Activated CD8-positive, alpha-beta T cell treated with anti-CD3 and anti-CD28 coated beads, Interleukin-2, amount 10 ng/mL, durations not matched to agents 7 days and 5 days (primary cell): ENCODE measurements at places on chromosomes 1 and 21.

- DNase-seq: no peak
Measured at GRCh38 chr1:21003281-21004045, 173.2 kb downstream of the EIF4G3 start.

DNA sequence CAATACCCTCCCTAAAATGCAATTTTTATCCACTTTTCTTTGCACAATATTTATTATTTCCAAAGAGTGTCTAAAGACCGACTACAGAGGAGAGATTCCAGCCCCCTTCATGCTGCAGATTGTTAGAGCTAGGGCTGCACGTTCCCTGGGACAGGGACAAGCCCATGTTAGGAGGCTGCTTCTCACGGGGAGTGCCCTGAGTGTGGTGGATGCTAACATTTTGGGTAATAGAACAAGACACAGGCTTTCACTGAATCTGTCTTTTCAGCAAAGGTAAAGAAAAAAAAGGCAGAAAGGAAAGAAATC is 125.4 kb downstream of the RIPK4 start:
- no peak for DNase-seq

- DNase-seq: no peak
Measured at GRCh38 chr1:96498744-96499340, 222.7 kb upstream of the PTBP2 start.

DNA sequence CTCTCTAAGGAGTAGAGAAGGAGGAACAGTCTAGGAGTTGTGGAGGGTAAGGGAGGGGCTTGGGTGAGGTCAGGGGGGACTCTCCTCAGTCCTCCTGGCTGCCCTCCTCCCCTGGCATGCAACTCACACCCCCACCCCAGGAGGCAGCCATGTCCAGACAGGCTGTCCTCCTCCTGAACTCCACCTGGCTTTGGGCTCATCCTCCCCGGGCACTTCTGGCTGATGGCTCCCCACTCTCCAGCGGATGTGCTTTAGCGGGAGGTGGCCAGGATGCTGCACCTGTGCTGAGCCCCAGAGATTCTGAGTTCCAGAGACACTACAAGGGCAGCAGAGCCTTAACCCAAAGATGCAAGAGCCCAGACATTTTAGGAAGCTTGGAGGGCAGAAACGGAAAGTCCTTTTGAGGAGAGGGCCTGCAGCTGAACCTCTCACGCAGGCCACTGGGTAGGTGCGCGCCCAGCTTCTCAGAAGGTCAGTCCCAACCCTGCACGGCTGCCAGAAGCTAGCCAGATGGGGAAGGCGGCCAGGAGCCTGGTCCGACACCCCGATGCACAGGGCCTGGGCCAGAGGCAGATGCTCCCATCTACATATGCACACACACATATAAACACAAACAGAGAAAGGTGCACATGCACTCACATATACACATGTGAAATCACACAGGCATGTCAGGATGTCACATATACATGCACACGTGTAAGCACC is 83.4 kb downstream of the PDE9A start:
- DNase-seq: no peak

DNA sequence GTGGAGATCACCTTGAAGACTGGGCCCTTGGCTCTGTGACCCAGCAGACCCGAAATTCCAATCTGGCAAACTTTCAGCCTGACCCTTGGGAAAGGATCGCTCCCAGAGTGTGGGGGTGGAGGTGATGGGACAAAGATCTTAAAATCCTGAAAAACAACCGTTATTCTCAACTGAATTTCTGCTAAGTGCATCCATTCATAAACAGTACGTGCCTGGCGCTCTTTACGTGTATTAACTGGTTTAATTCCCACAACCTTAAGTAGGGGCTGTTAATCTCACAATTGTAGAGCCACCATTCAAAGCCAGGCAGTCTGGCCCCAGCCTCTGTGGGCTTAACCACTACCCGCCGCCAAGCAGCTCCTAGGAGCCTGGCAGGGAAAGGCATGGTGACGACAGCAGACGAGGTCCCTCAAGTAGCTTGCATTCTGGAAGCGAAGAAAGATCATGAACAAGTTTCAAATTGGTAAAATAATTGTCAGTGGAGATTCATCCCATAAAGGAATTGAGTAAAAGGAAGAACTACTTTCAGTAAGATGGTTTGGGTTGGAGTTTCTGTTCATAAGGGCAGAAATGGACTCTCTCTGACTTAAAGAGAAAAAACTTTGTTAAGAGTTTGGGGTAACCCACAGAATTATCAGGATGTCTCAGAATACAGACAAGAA is 11.4 kb upstream of the RGS16 start:
- DNase-seq: peak; percentile 46

DNA sequence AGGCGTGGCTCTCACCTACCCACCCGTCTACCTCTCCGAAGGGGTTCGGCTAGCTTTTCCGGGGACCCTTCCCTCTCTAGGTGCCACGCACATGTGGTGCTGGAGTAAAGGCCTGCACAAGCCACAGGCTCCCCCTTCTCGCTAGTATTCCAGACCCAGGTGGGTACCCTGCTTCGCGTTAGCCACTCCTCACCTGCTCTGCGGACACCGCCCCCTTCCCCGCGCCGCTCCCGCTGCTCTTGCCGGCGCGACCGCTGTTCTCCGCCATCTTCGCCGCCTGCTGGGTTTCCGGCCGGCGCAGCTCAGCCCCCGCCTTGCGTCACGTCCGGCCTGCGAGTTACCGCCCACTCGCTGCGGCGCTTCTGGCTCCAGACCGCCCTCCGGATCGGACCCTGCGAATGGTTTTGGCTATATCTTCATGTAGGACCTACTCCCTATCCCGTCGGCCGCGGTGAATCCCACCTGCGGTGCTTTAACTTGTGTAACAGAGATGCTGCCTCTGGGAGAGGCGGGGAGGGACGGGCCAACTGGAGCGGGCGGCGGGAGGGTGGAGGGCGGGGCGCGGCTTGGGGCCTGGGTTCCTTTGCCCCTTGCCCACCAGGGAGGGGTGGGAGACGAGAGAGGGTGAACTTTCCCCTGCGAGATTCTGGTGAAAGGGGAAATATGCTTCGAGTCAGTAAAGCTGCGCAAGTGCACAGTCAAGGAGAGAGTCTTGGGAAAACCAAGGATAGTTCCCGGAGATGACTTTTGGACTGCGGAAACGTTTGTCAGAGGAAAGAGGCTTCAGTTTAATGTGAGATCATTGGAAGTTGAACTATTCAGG is at the start of the genes NIT1 and PFDN2:
TSS of gene NIT1 (plus strand) at position 347 of the 823 bp plus-strand sequence. CDS start at position 419, 72 bp downstream.
TSS of gene PFDN2 (minus strand) at position 279 of the 823 bp plus-strand sequence. CDS start at position 268, 11 bp downstream.
- peak; percentile 90 for DNase-seq

DNA sequence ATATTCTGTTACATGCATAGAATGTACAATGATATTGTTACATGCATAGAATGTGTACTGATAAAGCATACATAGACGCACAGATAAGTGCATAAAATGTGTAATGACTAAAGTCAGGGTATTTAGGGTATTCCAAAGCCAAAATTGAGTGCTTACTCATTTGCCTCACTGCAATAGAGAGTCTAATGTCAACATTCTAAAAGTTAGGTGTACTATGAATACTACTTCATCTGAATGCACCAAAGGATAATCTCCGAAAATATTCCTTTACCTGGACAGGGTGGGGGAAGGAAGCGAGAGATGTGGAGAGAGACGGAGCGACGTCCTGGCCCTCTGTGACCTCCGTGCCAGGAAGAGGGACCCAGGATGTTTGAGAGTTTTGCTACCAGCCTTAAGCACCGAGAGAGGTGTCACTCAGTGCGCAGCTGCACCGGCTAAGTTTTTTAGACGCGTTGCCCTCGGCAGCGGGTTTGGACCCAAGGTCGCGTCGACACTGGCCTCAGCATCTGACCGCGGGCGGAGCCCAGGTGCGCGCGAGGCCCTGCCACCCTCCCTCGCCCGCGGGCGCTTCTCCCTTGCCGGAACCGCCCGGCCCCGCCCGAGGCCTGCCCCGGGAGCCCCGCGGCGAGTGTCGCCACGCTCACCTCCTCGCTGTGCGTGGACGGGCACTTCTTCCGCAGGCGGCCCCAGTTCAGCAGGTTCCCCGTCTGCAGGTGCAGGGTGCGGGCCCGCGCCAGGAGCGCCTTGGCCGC is 660 bp downstream of the GCLM start:
- peak; percentile 68 for DNase-seq

DNA sequence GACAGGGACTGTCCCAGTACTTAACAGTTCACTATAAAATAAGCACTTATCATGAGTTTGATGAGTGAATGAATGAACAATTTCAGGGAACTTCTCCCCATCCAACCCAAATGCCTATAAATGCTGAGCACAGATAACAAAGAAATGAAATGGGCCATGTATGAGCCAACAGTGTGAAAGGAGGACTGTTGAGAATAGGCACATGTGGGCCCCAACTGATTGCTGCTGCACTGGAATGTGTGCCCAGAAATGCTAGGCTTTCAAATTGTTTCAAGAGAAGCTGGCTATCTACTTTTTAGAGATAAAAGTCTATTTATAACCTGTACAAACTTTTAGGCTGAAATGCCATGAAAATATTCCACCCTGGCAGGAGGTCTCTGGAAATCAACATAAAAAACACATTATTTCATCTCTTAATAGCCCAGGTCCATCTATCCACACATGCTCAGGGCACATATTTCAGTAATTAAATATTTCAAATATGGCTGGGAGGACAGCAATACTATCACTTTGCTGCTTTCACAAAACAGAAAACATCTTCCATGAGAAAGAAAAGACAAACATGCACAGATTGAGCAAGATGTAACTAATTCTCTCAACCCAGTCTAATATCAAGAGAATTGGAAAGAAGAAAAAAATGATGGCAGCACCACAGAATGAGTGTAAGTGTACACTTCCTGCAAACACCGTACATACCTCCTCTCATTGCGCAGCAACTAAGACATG is 49.8 kb downstream of the COLGALT2 start:
- DNase-seq: no peak

GRCh38 chr1:145927916-145928643 is 796 bp upstream of the RBM8A start:
- DNase-seq: no peak

GRCh38 chr1:236168716-236169429 is 26.5 kb downstream of the GPR137B start:
- no peak for DNase-seq

GRCh38 chr1:181181792-181182585 is 93.5 kb downstream of the IER5 start:
- no peak for DNase-seq

DNA sequence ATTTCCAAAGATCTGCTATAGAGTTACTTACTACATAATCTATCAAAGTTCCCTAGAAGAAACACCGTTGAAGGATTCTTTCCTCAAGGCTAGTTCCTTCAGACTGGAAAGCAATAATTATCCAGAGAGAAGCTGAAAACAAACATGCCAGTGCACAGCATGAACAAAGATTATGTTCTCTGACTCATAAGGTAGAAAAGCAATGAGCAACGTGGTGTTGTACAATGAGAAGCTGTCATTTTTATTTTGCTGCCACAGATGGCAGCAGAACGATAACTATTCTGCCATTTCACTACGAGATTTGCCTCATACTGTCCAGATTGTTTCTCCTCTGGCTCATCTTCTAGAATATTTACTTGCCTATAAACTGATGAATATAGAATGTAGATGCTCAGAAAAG is 10.7 kb downstream of the EXTL2 start:
- no peak for DNase-seq

- DNase-seq: no peak
Measured at GRCh38 chr1:67556297-67556900, 126.2 kb upstream of the SERBP1 start.

- no peak for DNase-seq
Measured at GRCh38 chr1:10777749-10778574, 18.5 kb downstream of the CASZ1 start.

DNA sequence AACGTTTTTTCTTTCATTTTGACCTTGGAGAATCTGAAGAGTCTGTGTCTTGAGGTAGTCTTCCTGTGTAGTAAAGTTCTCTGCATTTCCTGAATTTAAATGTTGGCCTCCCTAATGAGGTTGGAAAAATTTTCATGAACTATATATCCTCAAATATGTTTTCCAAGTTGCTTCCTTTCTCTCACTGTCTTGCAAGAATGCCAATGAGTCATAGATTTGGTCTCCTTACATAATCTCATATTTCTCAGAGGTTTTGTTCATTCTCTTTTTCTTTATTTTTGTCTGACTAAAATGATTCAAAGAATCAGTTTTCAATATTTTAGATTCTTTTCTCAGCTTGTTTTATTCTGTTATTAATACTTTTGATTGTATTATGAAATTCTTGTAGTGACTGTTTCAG is 87.6 kb downstream of the DRAM2 start:
- no peak for DNase-seq

DNA sequence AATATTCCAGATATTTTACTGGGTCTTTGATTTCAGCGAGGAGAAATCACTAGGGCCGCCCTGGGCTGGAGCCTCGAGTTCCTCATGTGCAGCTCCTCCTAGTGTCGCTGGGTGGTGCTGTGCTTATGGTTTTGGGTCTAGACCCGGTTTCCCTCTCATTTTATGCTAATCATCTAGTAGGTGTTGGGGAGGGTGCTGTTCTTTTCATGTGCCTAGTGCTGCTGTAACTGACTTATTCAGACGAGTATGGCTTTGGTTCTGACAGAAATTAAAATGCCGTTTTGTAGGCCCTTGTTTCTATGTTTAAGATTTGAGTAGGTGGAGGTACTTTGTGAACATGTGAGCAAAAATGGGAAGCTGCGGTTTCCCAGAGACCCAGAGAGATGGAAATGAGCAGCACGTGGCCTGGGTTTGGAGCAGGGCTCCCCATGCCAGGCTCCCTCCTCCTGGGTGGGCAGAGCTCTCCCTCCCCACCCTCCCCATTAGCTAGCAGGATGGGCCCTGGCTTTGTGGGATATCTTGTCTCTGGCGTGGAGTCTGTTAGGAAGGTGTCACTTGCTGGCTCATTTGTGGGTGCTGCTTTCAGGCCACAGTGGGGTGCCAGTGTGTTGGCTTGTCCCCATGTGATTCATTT is 74.0 kb upstream of the GPR88 start:
- peak; percentile 63 for DNase-seq

GRCh38 chr1:224928906-224929305 is 569 bp upstream of the DNAH14 start:
- no peak for DNase-seq

GRCh38 chr21:29991624-29992023 is 51.8 kb upstream of the GRIK1 start:
- no peak for DNase-seq

- no peak for DNase-seq
Measured at GRCh38 chr1:26353210-26353859, 595 bp downstream of the CRYBG2 start.

DNA sequence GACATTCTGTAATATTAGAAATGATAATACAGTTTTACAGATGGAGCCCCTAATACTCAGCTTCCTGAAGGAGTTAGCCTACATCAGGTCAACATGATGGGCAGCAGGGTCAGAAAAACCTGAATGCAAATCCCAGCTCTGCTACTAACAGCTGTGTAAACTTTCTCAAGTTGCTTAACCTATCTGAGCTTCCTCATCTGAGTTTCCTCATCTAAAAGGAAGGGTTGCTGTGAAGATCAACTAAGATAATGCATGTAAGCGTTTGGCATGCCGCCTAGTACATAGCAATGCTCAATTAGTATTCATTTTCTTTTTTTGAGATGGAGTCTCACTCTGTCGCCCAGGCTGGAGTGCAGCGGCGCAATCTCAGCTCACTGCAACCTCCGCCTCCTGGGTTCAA is 18.4 kb upstream of the DESI2 start:
- no peak for DNase-seq

DNA sequence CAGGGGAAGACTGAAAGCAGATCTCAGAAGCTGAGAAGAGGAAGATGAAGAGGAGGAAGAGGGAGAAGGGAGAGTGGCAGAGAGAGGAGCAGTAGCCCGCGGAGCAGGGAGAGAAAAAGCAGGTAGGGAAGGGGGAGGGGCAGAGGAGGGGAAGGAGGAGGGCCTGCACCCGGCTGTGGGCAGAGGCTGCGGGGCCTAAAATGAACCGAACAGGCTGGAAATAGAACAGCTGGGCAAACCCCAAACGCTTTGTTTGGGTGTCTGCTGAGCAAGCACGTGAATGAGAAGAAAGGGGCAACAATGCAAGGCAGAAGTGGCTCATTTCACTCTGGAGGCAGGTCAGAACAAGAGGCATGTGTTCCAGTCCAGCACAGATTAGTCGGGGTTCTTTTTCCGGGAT is 33.5 kb downstream of the KCNC4 start:
- no peak for DNase-seq
